Activated CD8-positive, alpha-beta memory T cell treated with anti-CD3 and anti-CD28 coated beads for 4 hours (primary cell): ENCODE measurements at places on chromosomes 4 and X.

DNA sequence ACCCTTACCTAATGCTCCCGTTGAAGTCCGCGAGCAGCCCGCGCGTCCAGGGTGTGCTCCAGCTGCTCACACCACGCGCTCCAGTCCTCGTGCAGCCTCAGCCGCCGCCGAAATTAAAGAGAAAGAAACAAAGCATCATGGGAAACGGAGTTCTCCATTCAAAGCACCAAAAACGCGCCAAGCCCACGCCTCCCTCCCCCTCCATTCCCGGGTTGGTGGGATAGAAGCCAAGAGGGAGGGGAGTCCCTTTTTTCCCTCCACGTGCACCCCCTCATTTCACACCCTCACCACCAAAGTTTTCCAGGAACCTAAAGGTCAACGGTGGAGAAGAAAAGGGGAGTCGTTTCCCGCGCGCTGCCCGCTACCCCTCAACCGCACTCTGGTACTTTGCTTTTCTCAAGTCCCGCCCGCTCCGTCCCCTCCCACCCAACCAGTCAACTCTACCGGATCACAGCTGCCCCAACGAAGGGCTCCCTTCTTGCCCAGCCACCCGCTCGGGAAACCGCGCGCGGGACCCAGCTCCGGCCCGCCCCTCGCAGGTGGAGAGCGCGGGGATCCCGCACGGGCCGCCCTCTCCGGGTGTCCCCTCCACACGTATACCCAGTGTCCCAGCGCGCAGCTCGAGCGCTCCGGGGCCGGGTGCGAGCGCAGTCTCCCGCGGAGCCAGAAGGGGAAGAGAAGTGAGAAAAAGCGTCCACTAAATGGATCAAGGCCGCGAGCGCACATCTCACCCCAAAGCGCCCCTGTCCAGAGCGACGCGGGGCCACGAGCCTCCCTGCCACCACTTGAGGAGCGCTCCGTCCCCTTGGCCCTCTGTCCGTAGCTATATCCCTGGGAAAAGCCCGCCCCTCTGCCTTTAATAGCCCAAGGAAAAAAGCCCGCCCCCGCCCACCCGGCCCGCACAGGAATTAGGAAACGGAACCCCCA, 65.1 kb upstream of the CCDC160 start:
- no peak for DNase-seq

DNA sequence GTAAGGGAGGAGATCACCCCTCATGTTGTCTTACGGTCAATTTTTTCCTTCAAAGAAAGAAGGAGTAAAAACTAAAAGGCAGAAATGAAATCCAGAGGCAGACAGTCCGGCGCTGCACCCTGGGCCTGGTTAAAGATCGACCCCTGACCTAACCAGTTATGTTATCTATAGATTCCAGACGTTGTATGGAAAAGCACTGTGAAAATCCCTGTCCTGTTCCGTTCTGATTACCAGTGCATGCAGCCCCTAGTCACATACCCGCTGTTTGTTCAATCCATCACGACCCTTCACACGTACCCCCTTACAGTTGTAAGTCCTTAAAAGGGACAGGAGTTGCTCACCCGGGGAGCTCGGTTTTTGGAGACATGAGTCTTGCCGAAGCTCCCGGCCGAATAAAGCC, 105.6 kb upstream of the JADE1 start:
- no peak for DNase-seq

- no peak for DNase-seq
These were observed 483.9 kb downstream of the IDS start for GRCh38 chrX:149021159-149021558.

DNA sequence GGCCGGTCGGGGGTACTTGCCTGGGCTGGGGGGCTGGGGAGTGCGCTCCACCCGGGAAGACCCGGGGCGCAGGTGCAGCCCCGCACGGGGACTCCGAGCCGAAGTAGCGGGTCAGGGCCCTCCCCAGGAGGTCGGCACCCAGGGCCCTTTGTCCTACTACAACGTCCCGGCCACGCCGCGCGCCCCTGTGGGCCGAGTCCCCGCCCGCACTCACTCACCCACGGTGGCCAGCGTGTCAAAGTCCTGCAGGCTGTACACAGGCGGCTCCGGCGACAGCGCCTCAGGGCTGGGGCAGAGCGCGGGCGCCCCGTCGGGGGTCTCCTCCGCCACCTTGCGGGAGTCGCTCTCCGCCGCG, 602 bp downstream of the PRKX start:
- no peak for DNase-seq

GRCh38 chr4:22901631-22902030, 208.9 kb downstream of the GBA3 start:
- no peak for DNase-seq

GRCh38 chr4:11338956-11339782, 89.5 kb downstream of the HS3ST1 start:
- DNase-seq: no peak

- no peak for DNase-seq
These were observed 368.6 kb downstream of the HNRNPD start for GRCh38 chr4:82005158-82005557.

DNA sequence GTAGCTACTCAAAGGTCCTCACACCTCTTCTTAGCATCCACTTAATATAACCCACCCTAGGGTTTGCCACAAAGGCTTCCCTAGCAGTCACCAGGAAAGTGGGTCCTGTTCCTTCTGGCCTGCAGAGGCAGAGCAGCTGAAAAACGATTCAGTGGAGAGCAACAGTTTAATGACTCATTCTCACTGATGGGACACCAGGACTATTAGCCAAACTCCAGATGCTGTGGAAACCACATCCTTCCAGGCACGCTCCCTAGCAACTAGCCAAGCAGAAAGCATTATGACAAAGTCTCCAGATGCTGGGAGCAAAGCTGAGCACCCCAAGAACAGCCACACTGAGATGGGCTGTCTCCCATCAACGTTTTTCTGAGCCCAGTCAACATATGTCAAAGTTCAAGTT, 30.3 kb upstream of the UTP14A start:
- DNase-seq: no peak

GRCh38 chrX:37380924-37381323, 31.8 kb downstream of the PRRG1 start:
- no peak for DNase-seq

DNA sequence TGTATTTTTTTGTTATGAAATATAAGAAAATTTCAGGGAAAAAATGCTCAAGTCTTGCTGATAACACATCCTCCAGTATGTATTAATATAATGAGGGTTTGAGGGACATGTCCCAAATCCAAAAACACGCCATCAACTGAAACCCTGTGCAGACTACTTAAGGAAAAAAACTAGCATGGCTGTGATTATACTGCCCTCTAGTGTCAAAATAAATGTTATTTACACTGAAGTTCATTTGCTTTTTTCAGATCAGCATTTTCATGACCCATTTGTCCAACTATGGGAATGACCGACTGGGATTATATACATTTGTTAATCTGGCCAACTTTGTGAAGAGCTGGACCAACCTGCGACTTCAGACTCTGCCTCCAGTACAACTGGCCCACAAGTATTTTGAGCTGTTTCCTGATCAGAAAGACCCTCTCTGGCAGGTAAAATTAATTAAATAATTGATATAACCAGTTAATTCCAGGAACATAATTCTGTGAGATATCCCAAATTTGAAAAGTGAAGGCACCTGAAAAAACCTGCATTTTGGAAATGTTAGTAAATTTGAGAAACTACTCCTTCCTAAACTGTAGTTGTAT, 128.5 kb downstream of the PRSS12 start:
- no peak for DNase-seq

GRCh38 chr4:145218251-145218650, 37.9 kb upstream of the OTUD4 start:
- DNase-seq: no peak

DNA sequence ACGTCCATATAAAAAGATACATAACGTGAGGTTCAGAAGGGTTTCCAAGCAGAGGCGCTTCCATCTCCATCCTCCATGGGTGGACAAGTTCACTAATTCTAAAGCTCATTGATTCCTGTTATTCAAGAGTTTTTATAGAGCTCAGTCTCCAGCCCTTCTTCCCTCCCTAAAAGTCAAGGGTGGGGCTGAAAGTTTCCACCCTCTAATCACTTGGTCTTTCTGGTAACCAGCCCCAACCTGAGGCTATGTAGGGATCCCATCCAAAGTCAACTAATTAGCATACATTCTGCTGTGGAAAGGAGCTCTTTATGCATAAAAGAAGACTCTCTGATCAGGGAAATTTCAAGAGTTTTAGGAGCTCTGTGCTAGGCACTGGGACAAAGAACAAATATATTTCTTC, 46.9 kb upstream of the VEGFC start:
- DNase-seq: no peak

- DNase-seq: no peak
These were observed 17.9 kb upstream of the EXOSC9 start for GRCh38 chr4:121783210-121783609.

DNA sequence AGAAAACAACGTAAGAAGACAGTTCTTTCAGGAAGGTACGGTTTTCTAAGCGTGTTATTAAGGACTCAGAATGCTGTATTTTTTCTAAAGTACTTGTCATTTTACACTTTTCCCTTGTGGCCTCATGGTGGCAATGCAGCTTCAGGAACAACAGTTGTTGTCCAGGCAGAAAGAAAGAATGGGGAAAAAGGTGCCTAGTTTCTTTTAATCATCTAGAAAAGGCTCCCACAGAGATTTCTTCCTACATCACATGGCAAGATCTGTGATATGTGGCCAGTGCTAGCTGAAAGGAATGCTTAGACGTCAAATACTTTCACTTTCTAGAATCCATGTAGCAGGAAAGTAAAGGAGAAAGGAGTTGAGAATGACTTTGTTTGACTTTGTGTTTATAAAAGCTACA, 49.0 kb upstream of the TRAM1L1 start:
- DNase-seq: no peak

DNA sequence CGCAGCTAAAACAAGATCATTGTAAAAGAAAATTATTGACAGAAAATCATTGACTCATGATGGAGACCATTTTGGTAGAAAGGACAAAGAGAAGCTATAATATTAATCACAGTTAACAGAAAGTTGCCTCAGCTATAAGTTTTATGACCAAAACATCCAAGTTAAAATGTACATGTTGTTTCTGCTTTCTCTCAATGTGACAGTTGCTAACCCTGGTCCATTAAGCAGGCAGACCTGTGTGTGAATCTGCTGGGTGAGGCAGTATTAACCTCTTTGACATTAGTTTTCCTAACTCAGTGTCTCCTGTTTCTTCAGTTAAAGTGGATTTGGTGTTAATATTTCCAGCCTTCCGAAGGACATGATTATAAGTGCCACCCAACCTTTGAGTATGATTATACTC, 94.8 kb upstream of the DCLK2 start:
- DNase-seq: no peak

- no peak for DNase-seq
These were observed 90.7 kb upstream of the ADRA2C start for GRCh38 chr4:3675251-3676115.

- DNase-seq: no peak
These were observed 113.0 kb downstream of the AMELX start for GRCh38 chrX:11406109-11406765.

GRCh38 chr4:120399826-120400225, 333.2 kb upstream of the MAD2L1 start:
- DNase-seq: no peak

DNA sequence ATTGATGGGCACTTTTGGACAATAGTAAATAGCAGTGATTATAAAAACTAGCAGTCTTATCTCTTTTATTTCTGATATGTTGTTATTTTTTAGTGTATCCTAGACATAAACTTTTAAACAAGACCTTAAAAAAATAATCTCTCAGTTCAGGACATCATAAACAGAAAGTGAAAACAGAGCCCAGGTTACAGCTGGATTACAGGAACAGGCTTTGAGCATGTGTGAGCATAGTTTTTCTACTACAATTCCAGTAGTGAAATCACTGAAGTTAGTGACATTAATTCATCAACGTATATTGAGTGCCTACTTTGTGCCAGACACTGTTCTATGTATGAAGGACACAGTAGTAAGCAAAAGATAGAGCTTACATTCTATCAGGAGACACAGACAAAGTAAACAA, 16.9 kb downstream of the TRIM75 start:
- DNase-seq: no peak
